Stomach (tissue), 19 donors: ENCODE measurements at places on chromosomes 1 and 21. TPM values are rescaled to one million over a fixed set of nuclear protein-coding genes. Genes with fewer than 3 reads are reported as not detected.

The NES gene
- total RNA-seq = 4.7 TPM

- no peaks in the 10 kb centered on the region for H3K36me3 ChIP-seq
- no peaks in the 10 kb centered on the region for H3K27me3 ChIP-seq
- no peak overlapping the region for H3K4me3 ChIP-seq
- peaks cover 27% of the 10 kb centered on the region for H3K4me1 ChIP-seq
Measured at GRCh38 chr1:192939440-192939839, 119.7 kb downstream of the UCHL5 start.

- H3K4me1 ChIP-seq = peaks cover 21% of the 10 kb centered on the region
- H3K4me3 ChIP-seq = no peak overlapping the region
- no peaks in the 10 kb centered on the region for H3K27me3 ChIP-seq
- peak overlapping the region; percentile 20 for H3K27ac ChIP-seq
Measured at GRCh38 chr1:10628685-10629084, 153.9 kb downstream of the PEX14 start.

GRCh38 chr1:237164406-237165352 is 122.7 kb downstream of the RYR2 start:
- no peak overlapping the region for H3K4me3 ChIP-seq
- no peaks in the 10 kb centered on the region for H3K36me3 ChIP-seq
- H3K4me1 ChIP-seq = no peaks in the 10 kb centered on the region
- no peak for DNase-seq

- peaks cover 7% of the 10 kb centered on the region for H3K4me1 ChIP-seq
- no peak overlapping the region for H3K27ac ChIP-seq
Measured at GRCh38 chr1:154878371-154879037, 8.4 kb upstream of the KCNN3 start.

- no peak overlapping the region for H3K27ac ChIP-seq
- peaks cover 4% of the 10 kb centered on the region for H3K4me1 ChIP-seq
- H3K27me3 ChIP-seq = no peaks in the 10 kb centered on the region
- DNase-seq = no peak
Measured at GRCh38 chr1:15775706-15776105, 17.1 kb downstream of the FBLIM1 start.

GRCh38 chr1:52662645-52663313 is 29.8 kb downstream of the SHISAL2A start:
- peaks cover 10% of the 10 kb centered on the region for H3K4me1 ChIP-seq
- H3K27me3 ChIP-seq = no peaks in the 10 kb centered on the region
- H3K4me3 ChIP-seq = no peak overlapping the region
- H3K27ac ChIP-seq = no peak overlapping the region

- no peak overlapping the region for H3K4me3 ChIP-seq
- no peak overlapping the region for H3K27ac ChIP-seq
- no peak for DNase-seq
- H3K4me1 ChIP-seq = no peaks in the 10 kb centered on the region
- no peaks in the 10 kb centered on the region for H3K27me3 ChIP-seq
Measured at GRCh38 chr1:212678456-212679410, 20.9 kb downstream of the BATF3 start.

The CNR2 gene
- total RNA-seq = not detected

The BEND5 gene
- total RNA-seq = 1.0 TPM

DNA sequence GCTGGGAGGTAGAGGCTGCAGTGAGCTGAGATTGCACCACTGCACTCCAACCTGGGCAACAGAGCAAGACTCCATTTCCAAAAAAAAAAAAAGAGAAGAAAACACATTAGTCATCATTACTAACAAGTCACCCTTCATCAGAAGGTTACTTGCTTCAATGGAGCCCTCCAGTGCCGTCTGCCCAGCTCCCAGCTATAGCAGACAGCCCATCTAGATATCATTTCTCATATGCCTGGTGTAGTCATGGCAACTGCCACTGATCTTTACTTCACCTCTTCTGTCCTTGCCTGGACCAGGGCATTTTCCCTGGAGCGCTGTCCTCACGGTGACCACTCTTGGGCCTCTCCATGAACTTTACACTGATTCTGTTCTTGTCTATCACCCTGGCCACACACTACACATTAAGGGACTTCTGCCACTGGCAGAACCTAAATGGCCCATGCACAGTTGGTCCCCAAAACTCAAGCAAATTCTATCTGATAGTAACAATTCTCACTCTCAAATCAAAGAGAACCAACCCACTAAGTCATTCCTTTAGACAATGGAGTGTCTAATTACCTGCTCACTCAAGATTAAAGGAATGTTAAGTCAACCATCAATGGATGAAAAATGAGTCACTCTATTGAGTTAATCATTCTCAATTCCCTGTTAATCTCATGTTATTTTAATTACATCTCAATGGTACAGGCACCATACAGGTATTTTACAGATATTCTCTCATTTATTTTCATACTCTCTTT is 12.9 kb downstream of the GPA33 start:
- DNase-seq = no peak
- no peaks in the 10 kb centered on the region for H3K27me3 ChIP-seq
- H3K36me3 ChIP-seq = no peaks in the 10 kb centered on the region
- H3K4me3 ChIP-seq = no peak overlapping the region

DNA sequence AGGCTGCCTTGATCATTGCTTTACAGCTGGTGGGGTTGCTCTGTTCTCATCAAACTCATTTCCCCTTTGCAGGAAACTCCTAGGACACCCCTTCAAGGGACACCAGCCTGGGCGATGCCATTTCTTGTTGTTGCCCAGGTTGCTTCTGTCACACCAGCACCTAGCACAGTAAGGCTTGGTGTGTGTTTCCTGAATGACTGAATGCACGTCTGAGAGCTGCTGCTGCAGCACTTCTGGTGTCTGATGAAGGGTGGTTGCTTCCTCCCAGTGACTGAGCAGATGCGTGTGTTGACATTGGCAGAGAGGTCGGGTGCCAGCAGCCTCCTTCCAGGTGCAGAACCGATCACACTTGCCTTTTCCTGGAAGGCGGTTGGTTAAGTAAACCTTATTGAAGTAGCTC is 477.4 kb downstream of the CAMTA1 start:
- peaks cover 46% of the 10 kb centered on the region for H3K4me1 ChIP-seq
- no peak overlapping the region for H3K4me3 ChIP-seq
- H3K27ac ChIP-seq = peak overlapping the region; percentile 6
- no peaks in the 10 kb centered on the region for H3K36me3 ChIP-seq
- no peaks in the 10 kb centered on the region for H3K27me3 ChIP-seq

The FNDC10 gene
- total RNA-seq = 20.0 TPM

GRCh38 chr21:32741336-32741735 is 13.5 kb upstream of the SYNJ1 start:
- no peaks in the 10 kb centered on the region for H3K4me1 ChIP-seq
- no peaks in the 10 kb centered on the region for H3K27me3 ChIP-seq

- peak overlapping the region; percentile 60 for H3K27ac ChIP-seq
- peak overlapping the region; percentile 86 for H3K4me3 ChIP-seq
- H3K4me1 ChIP-seq = peaks cover 16% of the 10 kb centered on the region
- peak; percentile 50 for DNase-seq
Measured at GRCh38 chr21:34072145-34073031, 990 bp upstream of the MRPS6 start.

DNA sequence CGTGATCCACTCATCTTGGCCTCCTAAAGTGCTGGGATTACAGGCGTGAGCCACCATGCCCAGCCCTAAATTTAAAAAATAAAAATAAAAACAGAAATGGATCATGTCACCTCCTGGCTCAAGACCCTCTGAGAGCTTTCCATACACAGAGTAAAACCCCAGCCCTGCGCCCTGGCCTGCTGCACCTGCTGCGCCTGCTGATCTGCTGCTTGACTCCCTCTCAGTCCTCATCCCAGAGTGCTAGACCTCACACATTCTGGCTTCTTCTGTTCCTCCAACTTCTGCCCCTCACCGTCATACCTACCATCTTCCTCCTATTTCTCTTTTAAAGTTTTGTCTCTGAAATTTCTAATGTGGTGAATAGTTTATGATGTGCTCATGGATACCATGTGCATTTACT is 42.7 kb upstream of the DIPK1A start:
- no peak for DNase-seq
- no peaks in the 10 kb centered on the region for H3K36me3 ChIP-seq
- H3K27me3 ChIP-seq = no peaks in the 10 kb centered on the region
- peaks cover 6% of the 10 kb centered on the region for H3K4me1 ChIP-seq
- H3K27ac ChIP-seq = no peak overlapping the region
- no peak overlapping the region for H3K4me3 ChIP-seq

The OR2T35 gene
- total RNA-seq = not detected

GRCh38 chr1:205273551-205273982 is 45.8 kb downstream of the TMCC2 start:
- no peak overlapping the region for H3K4me3 ChIP-seq
- no peaks in the 10 kb centered on the region for H3K27me3 ChIP-seq
- peak; percentile 94 for DNase-seq
- H3K27ac ChIP-seq = no peak overlapping the region
- H3K36me3 ChIP-seq = peaks cover 26% of the 10 kb centered on the region

The PTPN22 gene
- 1.7 TPM for total RNA-seq

The SEC16B gene
- 53.9 TPM for total RNA-seq

DNA sequence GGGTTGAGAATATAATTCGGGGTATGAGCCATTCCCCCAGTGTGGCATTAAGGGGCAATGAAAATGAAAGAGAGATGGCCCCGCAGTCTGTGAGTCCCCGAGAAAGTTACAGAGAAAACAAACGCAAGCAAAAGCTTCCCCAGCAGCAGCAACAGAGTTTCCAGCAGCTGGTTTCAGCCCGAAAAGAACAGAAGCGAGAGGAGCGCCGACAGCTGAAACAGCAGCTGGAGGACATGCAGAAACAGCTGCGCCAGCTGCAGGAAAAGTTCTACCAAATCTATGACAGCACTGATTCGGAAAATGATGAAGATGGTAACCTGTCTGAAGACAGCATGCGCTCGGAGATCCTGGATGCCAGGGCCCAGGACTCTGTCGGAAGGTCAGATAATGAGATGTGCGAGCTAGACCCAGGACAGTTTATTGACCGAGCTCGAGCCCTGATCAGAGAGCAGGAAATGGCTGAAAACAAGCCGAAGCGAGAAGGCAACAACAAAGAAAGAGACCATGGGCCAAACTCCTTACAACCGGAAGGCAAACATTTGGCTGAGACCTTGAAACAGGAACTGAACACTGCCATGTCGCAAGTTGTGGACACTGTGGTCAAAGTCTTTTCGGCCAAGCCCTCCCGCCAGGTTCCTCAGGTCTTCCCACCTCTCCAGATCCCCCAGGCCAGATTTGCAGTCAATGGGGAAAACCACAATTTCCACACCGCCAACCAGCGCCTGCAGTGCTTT is 9.4 kb downstream of the PROX1 start:
- H3K27ac ChIP-seq = no peak overlapping the region
- no peaks in the 10 kb centered on the region for H3K27me3 ChIP-seq
- H3K4me1 ChIP-seq = no peaks in the 10 kb centered on the region

The CDC42BPA gene
- 89.2 TPM for total RNA-seq

GRCh38 chr1:42017259-42017658 is 98.5 kb upstream of the HIVEP3 start:
- H3K27me3 ChIP-seq = no peaks in the 10 kb centered on the region
- no peak for DNase-seq
- H3K4me1 ChIP-seq = no peaks in the 10 kb centered on the region
- no peak overlapping the region for H3K4me3 ChIP-seq
- H3K36me3 ChIP-seq = no peaks in the 10 kb centered on the region
- no peak overlapping the region for H3K27ac ChIP-seq

DNA sequence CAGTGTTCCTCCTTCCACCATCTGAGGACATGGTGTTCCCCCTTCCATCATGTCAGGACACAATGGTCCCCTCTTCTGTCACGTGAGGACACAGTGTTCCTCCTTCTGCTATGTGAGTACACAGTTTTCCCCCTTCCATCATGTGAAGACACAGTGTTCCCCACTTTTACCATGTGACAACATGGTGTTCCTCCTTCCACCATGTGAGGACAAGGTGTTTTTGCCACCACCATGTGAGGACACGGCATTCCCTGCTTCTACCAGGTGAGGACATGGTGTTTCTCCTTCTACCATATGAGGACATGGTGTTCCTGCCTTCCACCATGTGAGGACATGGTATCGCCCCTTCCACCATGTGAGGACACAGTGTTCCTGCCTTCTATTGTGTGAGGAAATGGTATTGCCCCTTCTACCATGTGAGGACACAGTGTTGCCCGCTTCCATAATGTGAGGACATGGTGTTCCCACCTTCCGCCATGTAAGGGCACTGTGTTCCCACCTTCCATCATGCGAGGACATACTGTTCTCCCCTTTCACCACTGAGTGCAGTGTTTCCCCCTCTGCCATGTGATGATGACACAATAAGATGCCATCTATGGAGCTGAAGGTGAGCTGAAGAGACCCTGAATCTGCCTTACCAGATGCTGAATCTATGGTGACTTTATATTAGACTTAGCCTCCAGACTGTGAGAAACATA is 132.3 kb downstream of the FCRL5 start:
- H3K4me3 ChIP-seq = no peak overlapping the region
- H3K36me3 ChIP-seq = no peaks in the 10 kb centered on the region
- no peaks in the 10 kb centered on the region for H3K27me3 ChIP-seq

DNA sequence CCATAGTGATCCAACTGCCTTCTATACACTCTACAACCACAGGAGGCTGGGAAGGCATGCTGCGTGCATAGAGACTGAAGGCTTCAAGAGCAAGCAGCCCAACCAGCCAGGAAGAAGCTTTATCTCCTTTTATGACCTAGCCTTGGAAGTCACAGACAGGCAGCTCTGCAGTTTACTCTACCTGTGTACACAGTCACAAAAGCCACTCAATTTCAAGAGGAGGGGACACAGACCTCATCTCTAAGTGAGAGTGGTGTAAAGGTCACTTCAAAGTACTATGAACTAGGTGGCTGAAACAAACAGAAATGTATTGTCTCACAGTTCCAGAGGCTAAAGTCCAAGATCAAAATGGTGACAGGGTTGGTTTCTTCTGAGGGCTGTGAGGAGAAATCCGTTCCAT is 69.6 kb upstream of the GJB5 start:
- H3K36me3 ChIP-seq = no peaks in the 10 kb centered on the region
- peaks cover 11% of the 10 kb centered on the region for H3K27me3 ChIP-seq
- H3K4me1 ChIP-seq = no peaks in the 10 kb centered on the region
- H3K27ac ChIP-seq = no peak overlapping the region

The KIAA0040 gene
- total RNA-seq = 16.2 TPM

The RAP1GAP gene
- 117 TPM for total RNA-seq

GRCh38 chr1:151661751-151662150 is 49.9 kb downstream of the SNX27 start:
- peak; percentile 36 for DNase-seq
- peaks cover 6% of the 10 kb centered on the region for H3K36me3 ChIP-seq
- no peak overlapping the region for H3K4me3 ChIP-seq
- no peaks in the 10 kb centered on the region for H3K27me3 ChIP-seq
- H3K4me1 ChIP-seq = no peaks in the 10 kb centered on the region
- no peak overlapping the region for H3K27ac ChIP-seq
